Muscle of arm (tissue), 14 donors: ENCODE measurements at places on chromosomes 6 and 20.

GRCh38 chr6:2768696-2769095 lies 3.5 kb downstream of the WRNIP1 start:
- no peak for DNase-seq

- DNase-seq = no peak
Measured at GRCh38 chr20:46243707-46244628, 64.3 kb downstream of the CDH22 start.

GRCh38 chr20:5141615-5142014 lies 14.8 kb downstream of the CDS2 start:
- DNase-seq = no peak

DNA sequence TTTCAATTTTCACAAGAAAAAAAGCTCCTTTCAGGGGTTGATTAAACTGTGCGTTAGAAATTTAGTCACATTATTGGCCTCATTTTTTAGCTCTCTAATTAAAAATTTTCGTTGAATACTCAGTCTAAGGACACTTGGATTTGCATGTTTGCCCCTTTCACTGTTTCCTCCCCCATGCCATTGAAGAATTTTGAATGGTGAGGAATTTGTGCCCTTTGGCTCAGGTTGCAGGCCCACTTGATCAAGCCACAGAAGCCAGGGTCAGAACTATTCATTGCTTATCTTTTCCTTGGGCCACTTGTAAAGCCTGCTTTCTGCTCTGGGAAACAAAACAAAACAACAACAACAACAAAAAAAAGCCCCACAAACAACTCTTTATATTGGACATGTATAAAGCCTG lies 12.2 kb downstream of the LIN28B start:
- no peak for DNase-seq

DNA sequence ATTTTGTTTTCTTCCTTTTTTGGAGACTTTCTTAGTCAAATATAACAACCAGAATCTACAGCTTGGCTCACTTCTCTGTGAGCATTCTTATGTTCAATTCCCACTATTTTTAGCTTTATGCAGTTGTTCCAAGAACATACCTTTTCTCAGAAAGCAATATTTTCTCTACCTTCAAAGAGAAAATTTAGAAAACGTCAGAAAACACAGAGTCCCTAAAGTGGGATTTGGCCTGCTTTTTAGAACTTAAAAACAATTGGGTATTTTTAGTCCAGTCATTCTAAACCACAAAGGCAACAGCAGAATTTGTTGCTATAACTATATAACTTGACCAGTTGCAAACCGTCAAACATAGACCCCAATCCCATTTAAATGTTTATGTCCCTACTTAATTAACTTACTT lies 133.1 kb downstream of the MOXD1 start:
- DNase-seq = peak; percentile 35

DNA sequence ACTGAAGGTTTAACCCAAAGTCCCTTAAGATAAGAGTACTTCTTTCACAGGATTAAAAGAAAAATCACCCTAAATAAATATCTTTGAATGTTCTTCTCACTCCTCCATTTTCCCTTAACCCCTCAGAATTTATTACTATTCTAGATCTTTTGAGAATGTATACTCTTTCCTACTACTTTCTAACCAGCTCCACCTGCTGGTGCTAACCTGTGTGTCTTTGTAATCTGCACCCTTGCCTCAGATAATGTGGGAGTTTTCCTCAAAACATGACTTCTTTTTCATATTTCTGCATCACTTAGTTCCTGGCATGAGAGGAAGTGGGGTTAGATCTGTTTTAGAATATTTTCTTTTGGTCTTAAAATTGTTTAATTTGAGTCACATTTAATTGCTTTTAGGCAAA lies 394.2 kb downstream of the BMP2 start:
- DNase-seq = no peak

DNA sequence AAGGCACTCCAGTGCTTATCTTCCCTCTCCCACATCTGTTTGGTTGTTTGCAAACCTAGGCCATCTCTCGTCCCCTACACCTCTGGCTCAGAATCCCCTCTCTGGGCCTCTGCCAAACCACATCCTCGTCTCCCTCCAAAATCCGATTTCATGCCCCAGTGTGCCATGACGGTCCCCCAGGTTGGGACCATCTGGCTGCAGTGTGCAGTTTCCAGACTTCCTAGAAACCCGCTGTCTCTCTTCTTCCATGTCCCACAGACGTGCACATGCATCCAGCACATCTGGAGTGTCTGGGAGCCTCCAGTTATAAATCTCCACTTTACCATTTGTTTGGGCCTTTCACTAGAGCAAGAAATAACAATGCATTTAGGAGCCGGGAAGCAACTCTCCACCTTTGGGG lies 316.2 kb downstream of the KIF16B start:
- no peak for DNase-seq

GRCh38 chr6:78824045-78824444 lies 43.3 kb upstream of the IRAK1BP1 start:
- no peak for DNase-seq

DNA sequence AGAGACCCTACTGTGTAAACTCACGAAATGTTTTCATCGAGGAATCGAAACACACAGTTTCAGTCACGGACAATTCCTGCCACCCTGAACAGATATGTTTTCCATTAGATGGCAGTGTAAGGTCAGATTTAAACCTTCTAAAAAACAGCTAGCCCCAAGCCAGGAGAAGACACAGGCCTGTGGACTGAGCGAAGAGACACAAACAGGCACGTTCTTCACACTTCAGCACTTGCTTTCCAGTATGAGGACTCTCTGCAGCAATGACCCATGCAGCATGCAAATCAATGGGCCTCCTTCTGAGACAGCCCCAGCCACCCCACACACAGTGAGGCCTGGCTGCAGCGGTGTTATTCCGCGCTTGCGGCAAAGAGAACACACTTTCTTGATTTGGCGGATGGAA lies 31.9 kb downstream of the HUS1B start:
- peak; percentile 7 for DNase-seq

DNA sequence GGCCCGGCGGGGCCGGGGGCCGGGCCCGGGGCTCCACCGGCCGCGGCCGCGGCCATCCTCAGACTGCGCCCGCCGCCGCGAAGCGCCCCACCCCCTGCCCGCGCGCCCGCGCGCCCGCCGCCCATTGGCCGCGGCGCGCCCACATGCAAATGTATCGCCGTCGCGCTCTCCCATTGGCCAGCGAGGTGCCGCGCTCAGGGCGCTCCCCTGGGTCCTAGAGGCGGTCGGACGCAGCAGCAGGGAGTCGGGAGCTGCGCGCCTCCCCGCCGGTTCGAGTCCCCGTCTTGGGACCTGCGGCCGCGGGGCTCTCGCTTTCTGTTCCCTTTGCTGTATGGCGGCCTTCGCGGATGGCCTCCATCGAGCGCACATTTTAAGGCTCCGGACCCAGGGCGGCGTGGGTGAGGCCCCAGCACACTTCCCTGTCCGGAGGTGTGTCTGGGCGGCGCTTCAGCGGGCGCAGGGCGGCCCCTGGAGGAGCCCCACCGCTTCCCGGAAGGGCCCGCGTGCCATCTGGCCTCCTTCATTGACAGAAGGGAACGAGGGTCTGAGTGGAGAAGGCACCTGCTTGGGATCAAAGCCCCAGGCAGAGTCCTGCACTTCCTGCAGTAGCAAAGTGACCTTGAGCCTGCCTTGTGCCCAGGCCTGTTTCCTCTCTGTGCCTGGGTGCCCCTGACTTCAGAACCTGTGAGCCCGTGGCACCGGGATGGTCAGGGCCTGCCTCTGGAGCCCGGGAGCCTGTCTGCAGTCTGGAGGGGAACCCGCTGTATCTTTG lies at the start of gene CABLES2:
TSS of gene CABLES2 (minus strand) at position 65 of the 772 bp plus-strand sequence. CDS start at position 56, 9 bp downstream.
- peak; percentile 93 for DNase-seq

GRCh38 chr6:74152096-74152675 lies 456.2 kb downstream of the CD109 start:
- DNase-seq = peak; percentile 70

DNA sequence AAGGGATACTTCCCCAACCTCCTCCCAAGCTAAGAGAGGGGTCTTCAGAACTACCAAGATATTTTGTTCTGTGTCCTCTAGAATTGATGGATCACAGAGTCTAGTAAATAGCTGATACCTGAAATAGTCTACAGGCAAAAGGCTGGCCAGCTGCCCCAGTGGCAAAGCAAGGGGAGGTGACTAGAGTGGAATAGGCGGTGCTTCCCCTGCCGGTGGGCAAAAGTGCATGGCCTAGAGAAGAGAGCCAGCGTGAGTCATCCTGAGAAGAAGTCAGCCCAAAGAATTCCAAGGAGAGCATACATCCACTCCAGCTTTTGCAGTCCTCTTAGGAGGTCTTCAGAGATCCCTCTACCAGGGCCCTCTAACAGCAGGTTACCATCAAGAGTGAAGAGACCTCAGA lies 14.7 kb downstream of the DPPA5 start:
- no peak for DNase-seq

DNA sequence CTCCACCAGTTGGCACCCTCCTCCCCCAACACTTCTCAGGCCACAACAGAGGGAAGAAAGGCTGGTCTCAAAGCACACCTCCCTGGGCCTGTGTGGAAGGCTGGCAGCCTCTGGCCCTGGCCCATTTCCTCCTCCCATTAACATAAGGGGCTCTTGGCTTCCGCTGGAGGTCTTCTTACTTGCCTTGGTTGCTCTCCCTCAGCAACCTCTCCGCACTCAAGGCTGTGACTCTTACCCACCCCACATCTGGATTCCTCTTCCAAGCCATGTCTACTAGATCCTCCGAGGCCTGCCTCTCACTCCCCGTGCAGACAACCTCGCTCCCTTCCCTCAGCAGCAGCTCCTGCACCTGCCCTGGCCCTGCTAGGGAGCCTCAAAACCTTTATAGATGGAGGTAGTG lies 112.2 kb upstream of the PRND start:
- no peak for DNase-seq

- no peak for DNase-seq
Measured at GRCh38 chr6:56437171-56437900, 190.0 kb upstream of the COL21A1 start.

- no peak for DNase-seq
Measured at GRCh38 chr6:116624036-116624805, 7.9 kb downstream of the RSPH4A start.

DNA sequence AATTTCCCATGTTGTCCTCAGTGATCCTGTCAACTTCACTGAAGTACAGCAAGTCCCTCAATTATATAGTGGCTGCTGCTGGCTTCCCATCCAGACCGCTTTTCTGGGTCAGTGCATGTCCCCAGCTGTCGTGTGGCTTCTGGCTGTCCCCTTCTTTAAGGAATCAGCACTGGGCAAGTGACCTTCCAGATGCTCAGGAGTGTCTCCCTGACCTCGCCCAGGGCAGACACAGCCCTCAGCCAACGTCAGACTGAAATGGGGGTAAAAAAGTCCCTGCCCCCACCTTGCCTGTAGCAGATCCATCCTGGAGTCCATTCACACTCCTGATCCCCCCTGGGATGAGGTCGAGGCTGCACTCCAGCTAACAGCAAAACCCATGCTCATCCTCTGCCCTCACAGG lies 23.7 kb downstream of the OVOL2 start:
- no peak for DNase-seq

GRCh38 chr6:70474751-70475150 lies 61.4 kb downstream of the FAM135A start:
- peak; percentile 23 for DNase-seq

- no peak for DNase-seq
Measured at GRCh38 chr6:113818578-113818977, 38.6 kb upstream of the MARCKS start.
